ENCODE measurements at places on chromosomes 4 and X.

- no peak for DNase-seq
Observed at GRCh38 chrX:122252454-122252853, 931.6 kb upstream of the GRIA3 start.

- no peak for DNase-seq
Observed at GRCh38 chr4:159489646-159490045, 386.8 kb downstream of the RAPGEF2 start.

DNA sequence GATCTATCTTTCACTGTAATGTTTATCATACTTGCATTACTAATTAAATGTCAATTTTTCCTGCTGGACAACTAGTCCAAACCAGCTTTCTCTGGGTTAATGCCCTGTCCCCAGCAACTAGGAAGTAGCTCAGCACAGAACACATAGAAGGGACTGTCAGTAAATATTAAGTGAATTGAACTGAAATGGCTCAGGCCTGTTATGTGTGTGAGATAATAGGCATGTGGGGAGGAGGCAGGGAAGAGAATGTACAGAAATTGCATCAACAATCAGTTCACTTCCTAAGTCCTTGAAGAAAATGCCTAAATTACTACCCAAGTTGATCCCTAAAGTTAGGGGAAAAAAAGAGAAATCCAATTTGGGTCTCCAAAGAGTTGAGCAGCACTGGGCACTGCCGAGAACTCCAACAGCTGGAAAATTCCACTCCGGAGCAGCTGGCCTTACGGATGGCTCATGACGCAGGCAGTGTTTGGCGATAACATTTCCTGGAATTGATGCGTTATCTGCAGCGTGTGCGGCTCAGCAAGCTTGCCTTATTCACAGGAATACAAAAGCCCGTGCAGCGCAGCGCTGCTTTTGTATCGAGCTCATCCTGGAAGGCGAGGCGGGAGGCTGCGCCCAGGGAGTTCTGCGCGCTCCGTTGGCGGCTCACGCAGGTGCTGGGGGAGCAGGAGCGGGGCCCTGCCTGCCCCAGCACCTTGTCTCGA is 297.3 kb upstream of the LCORL start:
- no peak for DNase-seq

GRCh38 chrX:149829751-149830191 is 48.0 kb downstream of the MAGEA9 start:
- DNase-seq, result no peak

- no peak for DNase-seq
Observed at GRCh38 chrX:48939524-48940228, 17.7 kb downstream of the OTUD5 start.
